ENCODE measurements at places on chromosomes 4 and X.

GRCh38 chr4:125741825-125742452 is 427.2 kb downstream of the FAT4 start:
- no peak for DNase-seq

DNA sequence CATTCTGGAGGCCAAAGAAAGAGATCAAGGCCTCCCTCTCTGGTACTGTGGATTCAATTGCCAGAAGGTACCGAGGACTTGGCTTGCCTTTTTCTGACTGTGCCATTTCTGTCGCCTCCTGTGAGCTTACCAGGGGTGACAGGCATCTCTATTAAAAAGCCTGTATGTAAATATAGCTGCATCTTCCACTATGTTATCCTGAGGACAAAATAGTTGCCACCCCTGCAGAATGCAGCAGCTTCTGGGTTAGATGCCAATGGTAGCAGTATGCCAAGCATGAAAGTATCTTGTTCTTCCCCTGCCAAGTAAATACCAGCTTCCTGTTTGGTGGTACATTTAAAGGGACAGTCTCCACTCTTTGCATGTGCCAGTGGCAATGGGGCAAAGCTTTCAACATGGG is 10.7 kb downstream of the TRPC5OS start:
- DNase-seq = no peak

DNA sequence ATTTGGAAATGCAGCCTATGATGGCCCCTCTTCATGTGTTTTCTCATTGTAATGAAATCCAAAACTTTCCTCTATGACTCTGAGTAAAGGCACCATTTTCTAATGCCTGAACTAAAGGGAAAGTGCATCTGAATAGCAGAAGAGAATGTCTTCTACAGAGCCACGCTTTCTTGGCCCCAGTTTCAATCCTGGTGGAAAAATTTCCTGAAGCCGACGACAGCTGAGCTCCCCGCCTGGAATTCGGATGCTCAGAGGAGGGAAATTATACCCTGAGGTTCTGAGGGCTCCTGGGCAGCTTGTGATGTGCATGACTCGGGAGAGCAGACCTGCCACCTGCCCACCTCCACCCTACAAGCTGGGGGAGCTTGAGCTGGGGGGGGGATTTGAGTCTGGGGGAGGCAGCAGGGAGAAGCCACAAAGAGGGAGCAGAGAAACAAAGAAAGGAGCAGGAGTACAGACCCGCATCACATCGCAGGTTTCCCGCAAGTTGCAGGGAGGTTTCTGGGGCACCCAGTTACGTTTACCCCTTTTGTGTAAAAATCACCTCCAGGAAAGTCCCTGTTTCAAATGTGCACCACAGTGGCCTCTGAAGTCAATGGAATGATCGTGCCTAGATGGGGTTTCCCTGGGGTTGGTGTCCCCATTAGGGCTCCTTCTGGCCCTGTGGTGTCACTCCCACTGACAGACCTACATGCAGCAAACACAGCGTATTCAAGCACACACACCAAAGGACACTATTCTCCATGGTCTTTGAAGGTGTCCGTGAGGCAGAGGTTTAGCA is 145.6 kb upstream of the RBPJ start:
- DNase-seq = no peak

DNA sequence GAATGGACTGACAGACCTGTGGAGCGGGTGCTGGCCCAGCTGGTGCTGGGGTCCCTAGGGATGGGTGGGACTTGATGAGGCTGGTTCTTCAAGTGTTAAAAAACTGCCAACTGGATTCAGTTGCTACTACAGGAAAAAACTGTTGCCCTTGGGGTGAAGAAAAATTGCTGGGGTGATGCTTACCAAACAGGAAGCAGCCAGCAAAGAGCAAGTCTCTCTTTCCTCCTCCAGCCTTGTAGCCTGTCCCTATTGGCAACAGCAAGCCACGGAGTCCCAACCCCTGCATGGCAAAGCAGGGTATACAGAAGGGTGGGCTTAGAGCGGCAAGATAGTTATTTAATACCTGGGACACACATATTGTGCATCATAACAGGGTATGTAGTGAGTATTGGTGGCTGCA is 60.1 kb upstream of the ATP8A1 start:
- no peak for DNase-seq

GRCh38 chr4:22389240-22389870 is 126.5 kb downstream of the ADGRA3 start:
- peak; percentile 26 for DNase-seq

GRCh38 chr4:3269105-3269927 is 20.4 kb downstream of the MSANTD1 start:
- DNase-seq = no peak

DNA sequence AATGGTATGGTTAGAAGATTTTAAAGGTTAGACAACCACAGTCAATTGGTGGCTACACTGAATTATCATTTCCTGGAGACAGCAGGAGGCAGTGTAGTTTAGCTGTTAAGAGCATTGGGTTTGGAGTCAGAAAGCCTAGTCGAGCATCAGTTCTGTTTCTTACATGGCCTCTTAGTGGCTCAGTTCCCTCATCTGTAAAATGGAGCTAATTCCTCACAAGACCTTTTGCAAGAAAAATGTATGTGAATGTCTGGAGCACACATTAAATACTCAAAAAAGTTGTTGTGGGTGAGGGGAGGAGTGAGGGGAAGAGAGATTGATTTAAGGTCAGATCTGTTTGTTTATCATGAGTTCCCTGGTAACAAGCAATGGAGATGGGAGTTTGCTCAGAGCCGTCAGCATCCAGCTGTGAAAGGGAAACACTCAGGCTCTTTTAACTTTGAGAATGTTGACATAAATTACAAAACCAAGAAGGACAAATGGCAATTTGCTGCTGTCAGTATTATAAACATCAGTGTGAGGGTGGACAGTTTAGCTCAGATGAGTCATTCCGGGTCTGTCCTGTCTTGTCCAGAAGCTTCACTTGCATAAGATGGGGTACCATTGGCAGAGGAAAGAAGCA is 98.2 kb upstream of the PGRMC2 start:
- no peak for DNase-seq

GRCh38 chr4:60384516-60384915 is 815.6 kb upstream of the ADGRL3 start:
- no peak for DNase-seq

GRCh38 chr4:8847331-8847730 is 24.3 kb downstream of the HMX1 start:
- DNase-seq = no peak

- DNase-seq = no peak
These were observed 57.1 kb downstream of the RELL1 start for GRCh38 chr4:37628977-37629609.

GRCh38 chr4:147760695-147761094 is 28.8 kb downstream of the ARHGAP10 start:
- DNase-seq = no peak

GRCh38 chrX:149372866-149373265 is 132.2 kb downstream of the IDS start:
- DNase-seq = peak; percentile 21

- no peak for DNase-seq
These were observed 8.2 kb upstream of the ZRSR2 start for GRCh38 chrX:15781961-15782699.

GRCh38 chr4:39621582-39621981 is 17.1 kb downstream of the SMIM14 start:
- DNase-seq = no peak

DNA sequence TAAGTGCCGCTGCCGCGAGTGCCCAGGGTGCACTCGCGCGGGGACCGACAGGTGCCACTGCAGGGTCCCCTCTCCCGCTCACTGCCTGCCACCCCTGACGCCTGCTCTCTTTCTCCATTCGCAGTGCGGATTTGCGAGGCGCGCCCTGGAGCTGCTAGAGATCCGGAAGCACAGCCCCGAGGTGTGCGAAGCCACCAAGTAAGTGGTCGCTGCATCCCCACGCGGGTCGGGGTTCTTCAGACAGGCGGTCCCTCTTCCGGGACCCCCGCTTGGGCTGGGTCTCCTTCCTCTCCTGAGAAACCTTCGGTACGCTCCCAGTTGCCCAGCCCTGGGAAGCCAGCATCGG is 547 bp downstream of the GUCY1A1 start:
- no peak for DNase-seq
